Astrocyte (in vitro differentiated cells and primary cell): ENCODE measurements at places on chromosomes 11 and 22. TPM values are rescaled to one million over a fixed set of nuclear protein-coding genes. Genes with fewer than 3 reads are reported as not detected.

The SLC25A22 gene
- 20.5 and 21.4 TPM in 2 replicates for total RNA-seq

The TIMM10 gene
- 56.1 and 60.3 TPM in 2 replicates for total RNA-seq

The FADS1 gene
- total RNA-seq: 56.7 and 74.6 TPM in 2 replicates

The APOBEC3A gene
- not detected in 2 replicates for total RNA-seq

The MMP7 gene
- 2.6 and 8.4 TPM in 2 replicates for total RNA-seq

The LIMK2 gene
- 128 and 136 TPM in 2 replicates for total RNA-seq

The P2RY6 gene
- total RNA-seq: 0.14 and 0.75 TPM in 2 replicates

The ACTN3 gene
- total RNA-seq: not detected in 2 replicates

The FAM111B gene
- total RNA-seq: 0.72 and 0.95 TPM in 2 replicates

- no peak for DNase-seq
Observed at GRCh38 chr11:34313099-34313517, 44.7 kb downstream of the ABTB2 start.

DNA sequence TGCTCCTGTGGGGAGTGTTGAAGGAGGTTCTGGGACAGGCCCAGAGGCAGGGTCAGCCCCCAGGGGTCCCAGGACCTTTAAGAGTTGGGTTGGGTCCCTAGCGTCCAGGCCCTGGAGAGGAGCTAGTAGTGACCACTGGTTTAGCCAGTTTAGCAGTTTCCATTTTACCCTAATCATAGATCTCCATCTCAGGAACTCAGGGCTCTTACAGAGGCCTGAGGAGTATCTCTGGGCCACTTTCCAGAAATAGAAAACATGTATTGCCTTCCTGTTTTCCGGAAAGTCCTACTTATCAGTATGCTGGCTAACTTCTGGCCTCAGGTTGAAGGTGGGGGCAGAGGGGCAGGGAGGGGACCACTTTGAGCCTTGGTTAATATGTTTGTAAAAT lies 13.5 kb downstream of the NCF4 start:
- no peak for DNase-seq

DNA sequence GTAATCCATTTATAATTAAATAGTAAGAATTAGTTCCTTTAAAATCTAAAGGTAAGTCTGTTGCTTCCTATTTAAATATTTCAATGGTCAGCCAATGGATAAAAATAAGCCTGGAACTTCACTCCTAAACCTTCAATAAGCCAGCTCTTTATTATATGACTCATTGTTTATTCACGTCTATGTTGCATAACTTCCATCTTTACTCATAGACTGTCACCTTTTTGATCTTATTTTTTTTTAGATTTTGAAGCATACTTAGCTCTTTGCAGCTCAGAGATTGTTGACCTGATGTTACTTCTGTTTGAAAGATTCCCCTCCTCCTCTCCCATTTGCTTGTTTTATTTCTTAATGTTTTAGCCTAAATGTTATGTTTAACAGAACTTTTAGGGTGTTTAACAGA lies 1571.2 kb upstream of the RAG2 start:
- DNase-seq: peak; percentile 76

DNA sequence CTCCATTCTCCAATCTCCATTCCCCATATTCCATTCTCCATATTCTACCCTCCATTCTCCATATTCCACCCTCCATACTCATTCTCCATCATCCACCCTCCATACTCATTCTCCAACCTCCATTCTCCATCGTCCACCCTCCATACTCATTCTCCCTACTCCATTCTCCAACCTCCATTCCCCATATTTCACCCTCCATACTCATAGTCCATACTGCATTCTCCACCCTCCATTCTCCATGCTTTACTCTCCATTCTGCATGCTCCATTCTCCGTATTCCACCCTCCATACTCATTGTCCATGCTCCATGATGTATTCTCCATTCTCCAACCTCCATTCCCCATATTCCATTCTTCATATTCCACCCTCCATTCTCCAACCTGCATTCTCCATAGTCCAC lies 44.3 kb upstream of the H19 start:
- no peak for DNase-seq

GRCh38 chr22:43878831-43879550 lies 12.8 kb downstream of the PNPLA5 start:
- no peak for DNase-seq

- DNase-seq: peak; percentile 50
Observed at GRCh38 chr11:118623269-118623655, 15.8 kb downstream of the PHLDB1 start.

DNA sequence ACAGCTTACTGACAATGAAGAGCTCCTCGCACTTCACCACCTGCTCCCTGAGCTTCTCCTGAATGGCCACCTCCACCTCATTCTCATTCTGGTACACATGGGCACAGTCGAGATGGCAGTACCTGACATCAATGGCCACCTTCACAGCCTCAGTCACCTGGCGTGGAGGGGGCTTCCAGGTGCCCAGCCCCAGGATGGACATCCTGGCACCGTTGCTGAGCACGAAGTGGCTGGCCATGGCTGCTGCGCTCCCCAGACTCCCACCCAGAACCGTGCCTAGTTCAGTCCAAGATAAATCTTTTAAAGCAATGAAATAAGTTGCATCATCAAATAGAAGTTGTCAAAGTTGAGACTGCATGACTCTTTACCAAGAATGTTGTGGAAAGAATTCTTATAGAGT lies 128.1 kb upstream of the SOX6 start:
- DNase-seq: no peak

DNA sequence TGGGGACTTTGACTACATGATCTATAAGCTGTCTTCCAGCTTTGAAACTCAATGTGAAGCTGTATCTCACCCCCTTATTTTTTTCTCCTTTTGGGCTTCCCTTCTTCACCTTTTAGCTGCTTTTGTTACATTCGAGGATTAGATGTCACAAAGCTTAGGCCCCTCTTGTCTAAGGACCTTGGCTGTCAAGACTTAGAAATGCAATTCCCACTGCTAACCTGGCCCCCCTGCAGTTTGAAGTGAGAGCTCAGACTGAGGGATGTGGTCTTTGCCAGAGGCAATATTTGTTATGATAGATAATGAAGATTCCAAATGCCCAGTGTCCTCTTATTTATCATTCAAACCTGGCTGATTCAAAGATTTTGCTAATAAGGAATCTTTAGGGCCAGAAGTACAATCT lies 128.3 kb downstream of the ARL14EP start:
- no peak for DNase-seq

DNA sequence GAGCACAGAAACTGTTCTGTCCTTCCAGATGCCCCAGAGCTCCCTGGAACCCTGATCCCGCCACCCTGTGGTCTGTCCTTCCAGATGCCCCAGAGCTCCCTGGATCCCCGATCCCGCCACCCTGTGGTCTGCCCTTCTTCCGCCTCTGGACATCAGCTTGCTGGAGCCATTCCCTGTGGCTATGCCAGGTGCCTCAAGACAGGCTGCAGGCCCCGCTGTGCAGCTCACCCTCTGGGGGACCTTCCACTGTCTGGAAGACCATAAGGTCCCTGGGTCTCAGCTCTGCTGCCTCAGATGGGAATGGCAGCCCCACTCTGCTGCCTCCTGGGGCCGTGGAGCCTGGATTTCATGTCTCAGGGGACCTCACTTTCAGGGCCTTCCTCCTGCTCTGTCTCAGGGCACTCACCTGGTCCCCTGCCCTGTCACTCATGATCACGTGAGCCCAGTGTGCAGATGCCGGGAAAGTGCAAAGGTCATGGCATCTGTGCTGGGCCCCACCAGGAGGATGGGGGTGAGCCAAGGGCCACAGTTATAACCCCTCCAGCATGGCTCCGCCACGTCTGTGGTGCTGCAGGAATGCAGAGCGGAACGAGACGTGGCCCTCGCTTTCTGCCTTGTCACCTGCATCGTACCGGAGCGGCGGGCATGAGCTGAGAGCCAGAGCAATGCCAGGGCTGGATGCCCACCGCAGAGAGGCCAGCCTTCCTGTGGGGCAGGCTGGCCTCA lies 1520.7 kb downstream of the BRD1 start:
- no peak for DNase-seq

GRCh38 chr11:38296211-38296776 lies 1698.3 kb upstream of the RAG2 start:
- DNase-seq: no peak

GRCh38 chr22:27805841-27806240 lies 4.3 kb upstream of the MN1 start:
- no peak for DNase-seq

- DNase-seq: no peak
Observed at GRCh38 chr11:79375818-79376550, 64.8 kb downstream of the TENM4 start.

GRCh38 chr11:1853376-1854131 lies 670 bp downstream of the LSP1 start:
- no peak for DNase-seq

DNA sequence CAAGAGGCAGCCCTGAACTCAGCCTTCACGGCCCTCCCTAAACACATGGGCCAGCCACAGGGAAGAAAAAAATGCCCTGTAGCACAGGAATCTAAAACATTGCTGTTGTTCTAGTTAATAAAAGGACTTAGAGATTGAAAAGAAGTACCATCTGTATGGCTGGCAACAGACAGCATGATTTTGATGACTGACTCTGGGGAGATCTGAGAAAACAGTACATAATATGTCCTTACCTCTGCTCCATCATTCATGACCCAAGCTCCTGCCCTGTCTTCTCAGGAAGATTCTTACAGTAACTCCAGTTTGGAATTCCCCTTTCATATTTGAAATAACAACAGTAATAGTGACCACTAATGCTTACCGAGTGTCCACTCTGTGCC lies 244.2 kb downstream of the ETS1 start:
- DNase-seq: no peak

GRCh38 chr11:9047964-9048523 lies 43.4 kb downstream of the SCUBE2 start:
- DNase-seq: no peak

GRCh38 chr11:18492888-18493287 lies 33.9 kb downstream of the TSG101 start:
- no peak for DNase-seq

GRCh38 chr22:31474743-31475142 lies 14.9 kb downstream of the EIF4ENIF1 start:
- DNase-seq: peak; percentile 60

GRCh38 chr11:112794331-112794846 lies 166.8 kb upstream of the NCAM1 start:
- DNase-seq: peak; percentile 83

- peak; percentile 10 for DNase-seq
Observed at GRCh38 chr22:32932176-32932575, 126.0 kb downstream of the SYN3 start.

DNA sequence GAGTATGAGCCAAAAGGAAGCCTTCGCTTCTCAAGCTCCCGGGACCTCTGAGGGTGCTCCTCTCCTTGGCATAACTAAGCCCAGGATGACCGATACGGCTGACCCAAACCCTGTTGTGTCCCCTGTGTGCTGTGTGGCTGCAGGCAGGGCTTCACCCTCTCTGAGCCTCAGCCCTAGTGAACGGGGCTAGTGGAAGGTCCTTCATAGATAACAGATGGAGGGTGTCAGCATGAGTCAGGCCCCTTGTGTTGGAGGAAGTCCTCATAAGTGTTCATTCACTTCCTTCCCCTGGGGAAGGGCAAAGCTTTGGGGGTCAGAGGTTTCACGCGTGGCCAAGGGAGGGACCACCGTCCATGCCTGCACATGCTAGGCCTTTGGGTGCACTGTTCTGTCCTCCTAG lies 21.5 kb downstream of the SHISAL1 start:
- DNase-seq: no peak

DNA sequence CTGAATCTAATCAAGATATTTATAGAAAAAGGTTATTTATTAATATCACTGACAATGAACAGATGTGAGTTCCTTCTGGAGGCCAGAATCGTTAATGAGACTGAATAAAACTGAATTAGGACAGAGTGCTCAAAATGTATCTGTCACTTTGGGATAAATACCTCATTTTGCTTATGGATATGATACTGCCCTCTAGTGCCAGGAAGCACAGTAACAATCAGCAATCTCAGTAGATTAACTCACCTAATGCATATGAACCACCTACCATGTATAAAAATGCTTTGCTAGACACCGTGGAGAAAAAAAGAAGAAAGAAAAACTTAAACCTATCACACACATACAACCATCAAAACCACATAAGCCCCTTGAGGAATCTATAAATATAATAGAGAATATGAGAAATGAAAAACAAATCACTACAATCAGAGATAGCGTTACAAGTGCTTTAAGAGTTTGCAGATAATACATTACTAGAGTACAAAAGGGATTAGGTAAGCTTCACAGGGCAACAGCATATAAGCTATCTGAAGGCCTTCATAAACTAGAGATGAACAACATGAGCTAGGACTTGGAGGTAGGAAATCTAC lies 117.4 kb downstream of the SGSM3 start:
- no peak for DNase-seq

DNA sequence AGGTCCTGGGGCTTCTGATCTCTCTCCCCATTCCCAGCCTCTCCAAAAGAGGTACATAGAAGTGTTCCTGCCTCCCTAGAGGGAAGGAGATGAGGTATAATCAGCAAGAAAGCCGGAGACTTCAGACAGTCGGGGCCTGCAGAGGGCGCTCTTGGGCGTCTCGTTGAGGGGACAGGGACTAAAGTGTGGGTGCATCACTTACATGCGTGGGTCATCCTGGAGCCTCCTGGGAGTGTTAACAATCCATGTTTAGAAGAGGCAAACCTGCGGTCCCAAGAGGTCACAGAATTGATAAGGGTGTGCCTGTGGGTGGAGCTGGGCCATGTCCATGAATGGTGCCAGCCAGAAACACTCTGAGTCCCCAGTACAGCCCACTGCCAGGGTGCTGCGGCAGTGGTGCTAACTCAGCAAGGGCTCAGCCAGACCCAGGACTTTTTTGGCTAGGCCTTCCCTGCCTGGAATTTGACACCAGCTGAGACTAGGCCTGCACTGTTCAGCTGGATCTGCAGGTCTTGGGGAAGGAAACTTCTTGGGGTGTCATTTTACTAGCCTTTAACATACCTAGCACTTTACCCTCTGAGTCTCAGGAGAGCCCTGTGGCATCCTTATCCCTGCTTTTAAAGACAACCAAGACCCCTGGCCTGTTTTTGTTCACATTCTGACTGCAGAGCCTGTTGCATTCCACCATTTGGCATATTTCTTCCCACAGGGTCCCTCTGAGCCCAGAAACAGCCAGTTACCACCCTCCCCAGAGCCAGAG lies 5.5 kb downstream of the YDJC start:
- no peak for DNase-seq
